ENCODE measurements at places on chromosomes 3 and 15.

- no peak for DNase-seq
Measured at GRCh38 chr3:37661615-37662306, 199.9 kb upstream of the CTDSPL start.

GRCh38 chr3:120928991-120929390 is 21.0 kb downstream of the STXBP5L start:
- no peak for DNase-seq

GRCh38 chr3:18891641-18892040 is 256.7 kb upstream of the KCNH8 start:
- no peak for DNase-seq

- DNase-seq = no peak
Measured at GRCh38 chr3:126538316-126538715, 14.4 kb downstream of the CHST13 start.

DNA sequence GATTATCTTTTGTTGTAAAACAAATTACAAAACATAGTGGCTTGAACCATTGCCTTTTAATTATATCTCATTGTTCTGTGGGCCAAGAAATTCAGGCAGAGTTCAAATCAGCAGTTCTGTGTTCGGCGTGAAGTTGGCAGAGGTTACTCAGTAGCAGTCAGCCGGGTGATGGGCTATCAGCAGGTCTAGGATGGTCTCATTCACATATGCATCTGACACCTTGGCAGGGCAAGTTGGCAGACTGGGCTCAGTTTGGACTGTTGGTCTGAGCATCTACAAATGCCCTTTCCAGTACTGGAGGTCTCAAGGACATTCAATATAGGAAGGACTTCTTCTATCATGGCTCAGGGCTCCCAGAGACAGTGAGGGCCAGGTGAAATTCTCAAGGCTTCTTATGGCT is 51.2 kb upstream of the ITGA11 start:
- DNase-seq = no peak

GRCh38 chr3:77571971-77572715 is 532.2 kb downstream of the ROBO2 start:
- DNase-seq = no peak

- DNase-seq = no peak
Measured at GRCh38 chr15:32774022-32774421, 56.2 kb downstream of the GREM1 start.

DNA sequence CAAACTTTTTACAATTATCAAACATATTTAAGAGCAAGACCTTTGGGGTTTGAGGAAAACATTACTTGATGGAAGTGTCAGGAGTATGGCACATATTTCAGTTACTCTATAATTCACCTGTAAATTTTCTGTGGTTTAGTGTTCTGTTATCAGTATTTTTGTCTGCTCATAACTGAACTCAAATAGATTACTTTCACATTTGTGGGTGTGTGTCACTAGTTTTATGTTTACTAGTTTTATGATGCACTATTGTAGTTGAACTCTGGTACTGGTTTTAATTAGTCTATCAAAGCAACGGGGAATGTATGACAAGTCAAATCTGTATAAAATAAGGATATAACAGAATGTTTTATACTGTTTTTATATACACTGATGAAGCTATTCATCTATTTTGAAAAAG is 27.2 kb downstream of the OXSM start:
- DNase-seq = no peak

DNA sequence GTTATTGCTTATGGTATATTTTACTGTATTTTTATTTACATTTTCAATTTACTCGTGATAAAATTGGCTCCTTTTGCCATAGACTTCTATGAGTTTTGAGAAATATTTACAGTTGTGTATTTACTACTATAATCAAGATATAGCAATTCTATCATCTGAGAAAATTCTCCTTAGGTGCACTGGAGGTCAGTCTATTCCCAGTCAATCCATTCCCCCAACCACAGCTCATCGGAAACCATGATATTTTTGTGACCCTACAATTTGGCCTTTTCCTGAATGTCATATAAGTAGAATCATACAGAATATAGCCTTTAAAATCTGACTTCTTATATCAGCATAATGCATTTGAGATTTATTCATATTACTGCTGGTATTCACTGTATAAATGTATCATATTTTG is 114.7 kb upstream of the LRTM1 start:
- DNase-seq = no peak

DNA sequence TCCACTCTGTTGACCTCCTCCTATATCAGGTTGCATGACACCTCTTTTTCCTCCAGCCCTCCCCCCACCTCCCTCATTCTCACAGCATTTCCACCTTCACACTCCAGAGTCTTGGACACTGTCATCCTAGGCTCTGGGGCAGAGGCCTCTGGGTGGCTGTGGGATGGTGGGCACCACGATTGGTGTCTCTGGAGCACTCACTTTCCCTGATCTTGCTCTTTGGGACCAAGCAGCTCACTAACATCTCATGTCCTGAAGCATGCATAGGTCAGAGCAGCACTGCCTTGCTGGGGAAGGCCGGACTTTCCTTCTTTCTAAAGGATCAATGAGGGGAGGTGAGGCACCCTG is 14.9 kb downstream of the ZBTB47 start:
- no peak for DNase-seq

DNA sequence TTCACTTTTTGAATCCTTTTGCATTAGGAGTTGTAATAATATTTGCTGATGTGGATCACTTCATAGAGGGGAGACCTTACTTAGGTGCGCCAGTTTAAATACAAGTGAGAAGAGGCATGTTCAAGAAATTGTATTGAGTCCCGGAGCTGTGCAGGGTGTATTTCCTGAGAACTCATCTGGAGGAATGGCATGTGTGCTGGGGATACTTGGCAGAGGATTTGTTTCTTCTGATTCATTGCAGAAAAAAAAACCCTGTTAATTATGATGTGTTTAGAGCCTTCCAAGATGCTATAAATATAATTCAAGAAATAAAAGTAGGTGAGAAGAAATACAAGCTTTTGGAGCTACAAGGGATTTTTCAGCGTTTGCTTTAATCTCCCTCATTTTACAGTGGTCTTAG is 97.6 kb downstream of the TPRG1 start:
- no peak for DNase-seq

DNA sequence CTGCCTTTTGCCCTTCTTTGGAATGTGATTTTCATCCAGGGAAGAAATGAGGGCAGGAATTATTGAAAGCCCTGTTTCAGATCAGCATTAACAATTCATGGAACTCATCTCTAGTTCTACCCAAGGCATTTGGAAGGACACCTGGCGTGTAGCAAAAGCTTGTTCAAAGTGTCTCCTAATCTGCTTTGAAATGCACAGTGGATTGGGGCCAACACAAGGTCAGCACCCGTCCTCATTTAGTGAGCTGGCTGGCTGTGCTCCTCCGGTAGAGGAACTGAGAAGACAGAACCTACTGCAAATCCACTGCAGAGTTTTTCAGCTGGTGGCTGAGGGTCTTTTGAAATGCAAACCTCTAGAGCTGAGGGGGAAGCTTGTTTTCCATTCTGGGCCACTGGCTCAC is 141.6 kb upstream of the STT3B start:
- no peak for DNase-seq

DNA sequence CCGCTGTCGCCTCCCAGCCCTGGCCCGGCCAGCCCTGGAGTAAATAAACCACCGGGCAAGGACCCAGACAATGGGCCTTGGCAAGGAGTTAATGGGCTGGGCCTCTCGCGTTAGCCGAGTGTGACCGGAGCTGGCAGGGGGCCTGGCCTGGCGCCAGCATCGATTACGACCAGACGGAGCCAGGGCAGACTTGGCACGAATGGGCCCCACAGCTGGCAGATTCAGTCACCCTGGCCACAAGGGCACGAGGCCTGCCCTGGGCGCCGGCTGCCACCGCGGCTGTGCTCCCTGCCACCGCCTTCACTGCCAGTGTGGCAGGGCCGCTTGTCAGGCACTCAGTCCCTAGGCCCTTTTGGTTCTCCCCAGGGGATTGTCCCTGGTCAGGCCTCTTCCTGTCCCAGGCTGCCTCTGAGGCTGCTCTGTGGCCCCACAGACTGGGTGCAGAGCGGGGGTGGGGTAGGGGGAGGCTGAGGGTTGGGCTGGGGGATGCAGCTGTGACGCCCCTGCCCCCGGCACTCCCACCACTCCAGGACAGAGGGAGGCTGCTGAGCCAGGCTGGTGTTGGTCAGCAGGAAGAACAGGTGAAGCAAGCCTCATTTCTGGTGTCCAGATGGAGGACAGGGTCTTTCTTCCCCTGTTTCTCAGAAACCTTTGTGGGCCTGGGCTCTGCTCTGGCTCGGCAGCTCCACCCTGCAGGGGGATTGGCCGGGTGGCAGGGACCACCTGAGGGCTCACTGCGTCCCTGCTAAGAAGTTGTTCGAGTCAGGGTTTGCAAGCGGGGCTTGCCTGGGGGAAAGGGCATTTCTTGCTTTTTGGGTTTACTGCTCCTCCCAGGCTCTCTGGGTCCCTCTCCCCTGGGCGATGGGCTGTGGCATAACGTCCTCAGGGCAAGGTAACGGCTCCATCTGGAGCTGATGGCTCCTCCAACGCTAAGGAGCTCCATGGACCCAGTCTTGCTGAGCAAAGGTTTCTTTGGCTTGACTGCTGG is 30.5 kb upstream of the SRP14 start:
- DNase-seq = peak; percentile 42

- DNase-seq = no peak
Measured at GRCh38 chr3:155233213-155233612, 60.3 kb downstream of the STRIT1 start.

DNA sequence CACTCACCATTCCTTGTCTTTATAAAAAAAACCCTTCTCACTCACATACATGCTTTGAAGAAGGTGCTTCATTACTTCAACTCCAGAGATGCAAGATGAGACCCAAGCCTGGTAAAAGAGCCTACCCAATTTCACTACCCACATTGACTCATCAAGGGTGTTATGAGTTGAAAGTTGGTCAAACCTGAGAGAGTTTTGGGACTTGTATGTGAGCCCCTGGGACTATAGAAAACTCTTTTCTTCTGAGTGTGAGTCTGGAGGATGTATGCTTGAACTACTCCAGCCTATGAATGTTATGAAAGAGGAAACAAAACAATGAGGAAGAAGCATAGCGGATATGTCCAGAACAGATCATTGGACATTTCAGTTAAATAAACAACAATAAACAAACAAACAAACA is 106.5 kb upstream of the SATB1 start:
- no peak for DNase-seq

DNA sequence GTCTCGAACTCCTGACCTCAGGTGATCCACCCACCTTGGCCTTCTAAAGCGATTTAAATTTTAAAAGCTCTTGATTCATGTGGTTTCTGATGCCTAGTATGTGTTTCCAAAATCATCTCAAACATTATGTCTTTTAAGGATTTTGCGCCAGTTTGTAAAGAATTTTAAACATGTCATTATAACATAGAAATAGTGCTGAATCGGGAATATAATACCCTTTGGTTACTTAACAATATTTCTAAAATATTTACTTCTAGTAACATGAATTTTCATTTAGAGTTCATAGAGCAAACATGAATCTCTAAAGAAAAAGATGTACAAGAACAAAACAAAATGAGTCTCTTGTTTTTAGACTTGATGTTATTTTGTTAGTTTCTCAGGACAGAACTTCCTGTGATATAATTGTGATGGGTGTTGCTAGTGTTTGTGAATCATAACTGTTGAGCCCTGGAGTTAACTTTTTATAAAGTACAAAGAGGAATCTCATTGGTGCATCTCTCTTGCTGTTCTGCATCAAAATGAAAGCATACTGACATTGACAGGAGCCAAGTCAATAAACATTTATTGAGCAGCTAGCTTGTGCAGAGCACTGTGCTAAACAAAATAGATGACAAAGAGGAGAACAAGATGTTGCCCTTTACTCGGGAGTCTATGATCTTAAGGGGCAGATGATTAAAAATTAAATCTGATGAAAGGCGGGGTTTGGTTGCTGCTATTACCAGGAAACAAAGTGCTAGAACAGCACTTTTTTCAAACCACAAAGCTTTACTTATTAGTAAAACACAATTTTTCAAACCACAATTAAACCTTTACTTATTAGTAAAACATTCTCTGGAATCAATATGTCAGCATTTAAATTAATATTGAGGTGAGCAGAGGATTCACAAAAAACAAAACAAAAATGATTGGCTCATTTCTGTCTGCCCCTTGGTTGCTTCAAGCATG is 73.4 kb downstream of the MME start:
- no peak for DNase-seq

- no peak for DNase-seq
Measured at GRCh38 chr15:68326711-68327354, 49.3 kb downstream of the FEM1B start.

- no peak for DNase-seq
Measured at GRCh38 chr3:45387636-45388348, 584 bp upstream of the LARS2 start.

GRCh38 chr3:185582236-185582635 is 3.9 kb upstream of the SENP2 start:
- no peak for DNase-seq

GRCh38 chr3:111882799-111883198 is 23.7 kb downstream of the PHLDB2 start:
- no peak for DNase-seq

DNA sequence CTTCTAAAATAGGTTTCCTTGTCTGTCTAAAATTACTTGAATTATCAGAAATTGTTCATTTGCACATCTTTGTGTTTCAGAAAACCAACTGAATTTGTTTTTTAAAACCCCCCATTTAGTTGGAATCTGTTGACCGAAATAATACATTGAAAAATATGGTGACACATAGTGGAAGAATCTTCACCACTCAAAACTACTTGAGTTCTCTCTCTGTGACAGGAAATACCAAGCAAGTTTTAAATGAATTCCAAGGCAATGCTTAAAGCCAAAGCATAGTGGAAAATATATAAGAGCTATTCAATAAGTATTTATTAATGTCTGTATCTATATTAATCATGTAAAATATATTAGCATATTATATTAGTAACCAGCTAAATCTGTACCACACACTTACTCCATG is 224.9 kb upstream of the COL8A1 start:
- no peak for DNase-seq

GRCh38 chr3:37907906-37908305 is 46.2 kb downstream of the CTDSPL start:
- DNase-seq = peak; percentile 43

GRCh38 chr3:102466001-102466400 is 31.2 kb downstream of the ZPLD1 start:
- no peak for DNase-seq

GRCh38 chr3:193744822-193745684 is 152.0 kb downstream of the OPA1 start:
- no peak for DNase-seq

GRCh38 chr3:16379838-16380237 is 114.8 kb downstream of the OXNAD1 start:
- no peak for DNase-seq

- DNase-seq = no peak
Measured at GRCh38 chr3:114902691-114903101, 244.4 kb downstream of the ZBTB20 start.
